ENCODE measurements at places on chromosomes 4 and X.
A peak's percentile ranks its signal among the peaks of the same experiment; 100 is the strongest.

DNA sequence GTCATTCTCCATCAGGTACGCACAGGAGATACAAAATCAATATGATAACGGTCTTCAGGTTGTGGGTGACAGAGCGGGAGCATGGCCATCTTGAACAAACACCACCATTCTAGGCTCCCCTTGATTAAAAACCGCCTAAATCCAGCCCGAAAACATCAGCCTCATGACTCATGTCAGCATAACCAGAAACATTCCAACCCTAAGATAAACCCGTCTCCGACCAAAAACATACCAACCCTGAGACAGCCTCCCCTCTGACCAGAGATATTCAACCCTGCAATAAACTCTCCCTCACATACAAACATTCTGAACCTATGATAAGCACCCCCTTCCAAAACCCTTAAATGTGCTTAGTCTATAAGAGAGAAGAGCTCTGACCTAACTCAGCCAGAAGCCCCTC, 157.9 kb downstream of the DHRSX start:
- DNase-seq: no peak

- DNase-seq: no peak
These were observed 71.1 kb downstream of the PKD2 start for GRCh38 chr4:88078579-88078978.

DNA sequence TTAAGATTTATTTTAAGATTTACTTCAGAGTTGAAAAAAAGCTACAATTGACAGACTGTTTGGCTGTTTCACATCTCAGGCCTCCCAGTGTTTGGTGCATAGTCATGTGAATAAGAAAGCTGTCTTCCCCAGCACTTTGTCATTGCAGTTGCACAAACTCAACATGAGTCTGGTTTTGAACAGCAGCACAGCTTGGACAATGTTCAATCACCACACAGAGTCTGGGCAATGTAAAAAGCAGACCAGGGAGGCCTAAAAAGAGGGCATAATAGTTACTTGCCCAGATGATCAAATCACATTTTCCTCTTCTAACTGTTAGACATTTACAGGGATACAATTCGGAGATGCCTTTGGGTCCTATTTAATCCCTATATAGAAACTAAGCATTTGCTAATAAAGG, 1055.0 kb downstream of the RPA4 start:
- DNase-seq: no peak

DNA sequence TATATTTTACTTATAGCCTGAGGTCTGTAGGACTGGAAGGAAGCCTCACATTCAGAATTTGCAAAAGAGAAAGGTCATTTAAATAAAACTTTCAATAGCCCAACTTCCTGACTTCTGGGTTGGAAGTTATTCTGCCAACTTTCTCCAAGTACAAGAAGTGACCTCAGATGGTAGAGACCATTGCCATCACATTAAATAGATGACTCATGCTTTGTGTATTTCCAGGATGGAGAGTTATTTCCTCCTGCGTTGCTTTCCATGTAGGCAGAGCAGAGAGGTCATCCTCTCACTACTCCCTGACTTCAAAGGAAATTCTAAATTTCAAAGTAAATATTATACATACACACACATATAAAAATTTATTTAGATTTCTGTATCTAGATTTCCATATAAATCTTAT, 73.0 kb upstream of the NR3C2 start:
- DNase-seq: no peak

DNA sequence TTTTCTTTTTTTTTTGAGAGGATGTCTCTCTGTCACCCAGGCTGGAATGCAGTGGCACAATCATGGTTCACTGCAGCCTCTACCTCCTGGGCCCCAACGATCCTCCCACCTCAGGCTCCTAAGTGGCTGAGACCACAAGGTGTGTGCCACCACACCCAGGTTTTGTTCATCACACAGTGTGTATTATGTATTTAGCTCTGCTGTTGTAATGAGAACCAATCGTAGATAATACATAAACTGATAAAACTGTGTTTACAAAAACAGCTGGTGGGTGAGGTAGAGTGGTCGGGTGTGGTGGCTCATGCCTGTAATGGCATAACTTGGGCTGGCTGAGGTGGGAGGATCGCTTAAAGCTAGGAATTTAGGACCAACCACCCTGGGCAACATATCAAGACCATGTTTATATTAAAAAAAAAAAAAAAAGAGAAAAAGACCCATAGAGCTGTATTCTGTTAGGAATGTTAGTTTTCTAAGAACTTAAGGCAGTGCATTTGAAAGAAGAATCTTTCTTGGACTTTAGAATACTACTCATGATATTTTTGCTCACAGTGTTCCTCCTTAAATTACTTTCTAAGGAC, 34.9 kb downstream of the POLR2B start:
- DNase-seq: no peak

DNA sequence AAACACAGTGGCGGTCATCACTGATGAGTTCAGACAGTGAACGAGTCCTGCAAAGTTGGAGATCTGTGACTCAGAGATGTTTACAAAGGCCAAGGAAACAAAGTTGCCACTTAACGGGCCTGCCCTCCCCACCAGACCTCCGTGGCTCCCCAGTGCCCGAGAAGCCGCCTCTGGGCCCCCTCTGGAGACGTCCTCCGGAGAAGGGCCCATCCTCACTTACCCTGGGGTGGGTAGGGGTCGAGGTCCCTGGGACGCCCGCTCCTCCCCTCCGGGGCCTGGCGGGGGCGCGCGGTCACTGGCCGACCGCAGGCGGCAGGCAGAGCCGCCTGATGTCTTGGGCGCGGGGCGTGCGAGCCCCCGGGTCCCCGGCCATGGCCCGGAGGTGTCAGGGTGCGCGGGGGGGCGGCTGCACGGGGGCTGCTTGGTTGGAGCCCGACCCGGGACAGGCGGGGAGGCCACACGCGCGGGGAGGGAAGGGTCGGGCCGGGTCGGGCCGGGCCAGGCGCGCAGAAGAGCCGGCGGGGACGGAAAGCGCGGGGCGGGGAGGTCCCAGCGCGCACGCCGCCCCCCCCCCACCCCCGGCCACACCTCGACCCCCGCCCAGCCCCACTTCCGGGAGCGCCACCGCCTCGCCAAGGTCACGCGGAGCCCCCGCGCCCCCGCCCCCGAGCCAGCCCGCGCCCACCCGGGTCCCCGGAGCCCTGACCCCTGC, 529 bp downstream of the DHRSX start:
- peak; percentile 41 for DNase-seq

- DNase-seq: no peak
These were observed 642.5 kb upstream of the GNPDA2 start for GRCh38 chr4:45368832-45369231.

- no peak for DNase-seq
These were observed 125.8 kb downstream of the PPEF1 start for GRCh38 chrX:18833071-18833731.

- no peak for DNase-seq
These were observed 127.4 kb upstream of the SFRP2 start for GRCh38 chr4:153916273-153916755.

- DNase-seq: no peak
These were observed 10.2 kb upstream of the ADH1C start for GRCh38 chr4:99362768-99363167.

GRCh38 chrX:70354716-70355115, 64.8 kb downstream of the KIF4A start:
- DNase-seq: no peak

GRCh38 chrX:16457239-16457638, 192.7 kb upstream of the S100G start:
- DNase-seq: no peak

- no peak for DNase-seq
These were observed 148.8 kb downstream of the APBB2 start for GRCh38 chr4:41065434-41066006.

DNA sequence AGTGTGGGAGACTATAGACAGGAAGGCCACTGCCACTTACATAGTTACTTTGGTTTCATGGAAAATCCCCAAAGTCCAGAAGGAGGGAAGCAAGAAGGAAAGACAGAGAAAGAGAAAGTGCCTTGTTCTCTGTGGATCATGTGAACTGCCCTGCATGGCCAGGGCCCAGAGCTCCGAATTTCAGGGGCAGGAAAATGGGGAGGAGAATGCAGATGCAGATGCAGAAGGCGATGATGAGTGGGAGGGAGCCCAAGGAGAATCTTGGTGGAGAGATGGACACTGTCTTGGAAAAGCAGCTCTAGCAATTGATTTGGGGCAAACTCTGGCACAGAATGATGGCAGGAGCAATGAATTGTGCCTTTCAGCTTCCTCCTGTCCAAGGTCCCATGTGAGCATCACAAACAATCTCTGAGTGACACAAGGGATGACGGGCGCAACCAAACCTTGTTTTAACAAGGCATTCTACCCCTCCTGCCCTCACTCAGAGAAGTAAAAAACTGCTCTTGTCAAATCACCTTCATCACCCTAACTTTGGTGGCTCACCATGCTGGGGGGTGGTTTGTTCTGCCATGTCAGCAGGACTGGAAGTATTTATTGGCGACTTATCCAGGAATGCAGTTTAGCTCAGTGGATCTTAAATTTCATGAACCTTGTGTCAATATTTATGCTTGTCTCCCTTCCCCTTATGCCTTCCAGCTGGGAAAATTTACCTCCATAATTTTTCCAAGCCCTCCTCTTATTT, 53.5 kb downstream of the TSC22D3 start:
- DNase-seq: no peak

GRCh38 chr4:171279131-171279530, 534.1 kb upstream of the GALNTL6 start:
- DNase-seq: no peak

DNA sequence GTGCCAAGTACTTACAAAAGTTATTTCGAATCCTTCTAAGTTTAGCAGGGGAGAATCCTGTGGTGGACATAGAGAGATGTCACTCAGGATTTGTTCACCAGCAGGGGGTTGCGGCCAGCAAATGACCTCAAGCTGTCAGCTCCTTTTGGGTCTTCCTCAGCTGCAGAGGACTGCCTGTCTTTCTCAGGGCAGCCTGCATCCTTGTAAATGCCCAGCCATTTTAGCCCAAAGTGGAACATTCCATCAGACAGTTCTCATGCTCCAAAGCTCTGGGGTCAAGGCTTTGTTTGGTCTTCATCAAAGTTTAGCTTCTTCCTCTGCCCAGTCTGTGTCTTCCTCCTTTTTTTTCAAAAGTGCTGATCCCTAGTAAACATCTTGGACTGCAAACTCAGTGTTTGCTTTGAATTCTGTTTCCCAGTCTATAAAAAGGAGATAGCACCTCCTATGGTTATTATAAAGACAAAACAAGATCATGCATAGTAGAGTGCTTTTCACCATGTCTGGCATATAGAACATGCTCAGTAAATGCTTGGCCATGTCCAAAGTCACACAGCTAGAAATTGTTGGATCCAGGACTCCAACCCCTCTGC, 156.4 kb upstream of the GATB start:
- DNase-seq: no peak

DNA sequence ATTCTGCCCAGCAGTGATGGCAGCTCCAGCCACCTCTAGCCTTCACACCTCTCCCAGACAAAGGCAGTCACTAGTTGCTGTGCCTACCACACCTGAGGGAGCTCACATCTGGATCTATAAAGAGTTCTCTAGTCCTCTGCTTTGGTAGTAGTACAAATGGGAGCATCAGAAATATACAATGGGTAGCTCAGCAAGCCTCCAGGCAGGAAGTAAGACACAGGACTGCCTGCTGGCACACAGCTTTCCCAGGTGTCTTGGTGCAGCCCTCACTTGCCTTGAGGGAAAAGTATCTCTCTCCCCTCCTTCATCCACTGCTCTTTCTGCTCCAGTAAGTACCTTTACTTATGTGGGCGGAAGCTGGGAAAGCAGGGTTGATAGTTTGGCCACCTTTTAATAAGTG, 212.9 kb upstream of the SLC7A11 start:
- DNase-seq: no peak

GRCh38 chrX:19496711-19497110, 18.6 kb downstream of the MAP3K15 start:
- DNase-seq: no peak

- no peak for DNase-seq
These were observed 292.8 kb upstream of the ARSJ start for GRCh38 chr4:114272226-114272625.

- no peak for DNase-seq
These were observed at the start of gene STS for GRCh38 chrX:7147413-7147977. Gene STS, plus strand, starts transcription at chrX:7147712. Its CDS starts 105,488 bp downstream, at chrX:7253200.

DNA sequence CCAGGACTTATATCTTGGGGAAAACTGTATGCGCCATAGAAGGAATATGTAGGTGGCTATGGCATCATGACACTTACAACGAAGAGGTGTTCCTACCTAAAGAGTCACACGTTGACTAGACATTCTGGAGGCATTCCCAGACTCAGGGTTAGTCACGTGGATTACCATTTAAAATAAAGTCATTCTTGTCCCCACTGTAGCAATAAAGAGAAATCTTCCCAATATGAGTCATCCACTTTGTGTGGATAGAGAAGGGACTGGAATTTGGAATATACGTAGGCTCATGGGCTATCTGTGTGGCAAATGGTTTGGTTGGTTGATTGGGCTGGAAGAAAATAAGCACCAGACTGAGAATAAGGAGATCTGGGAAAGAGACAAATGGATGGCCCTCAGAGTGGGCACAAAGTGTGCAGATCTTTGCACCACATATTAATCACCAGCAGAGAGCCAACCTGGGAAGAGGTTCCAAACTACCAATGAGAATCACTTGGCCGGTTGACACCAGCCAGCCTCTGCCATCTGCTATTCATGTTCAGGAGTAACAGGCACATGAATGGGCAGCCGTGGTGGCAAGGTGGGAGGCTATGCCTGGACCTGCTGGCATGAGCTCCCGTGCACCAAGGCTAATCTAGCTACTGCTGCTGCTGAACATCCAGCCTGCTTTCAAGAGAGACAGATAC, 41.0 kb downstream of the MTNR1A start:
- no peak for DNase-seq

DNA sequence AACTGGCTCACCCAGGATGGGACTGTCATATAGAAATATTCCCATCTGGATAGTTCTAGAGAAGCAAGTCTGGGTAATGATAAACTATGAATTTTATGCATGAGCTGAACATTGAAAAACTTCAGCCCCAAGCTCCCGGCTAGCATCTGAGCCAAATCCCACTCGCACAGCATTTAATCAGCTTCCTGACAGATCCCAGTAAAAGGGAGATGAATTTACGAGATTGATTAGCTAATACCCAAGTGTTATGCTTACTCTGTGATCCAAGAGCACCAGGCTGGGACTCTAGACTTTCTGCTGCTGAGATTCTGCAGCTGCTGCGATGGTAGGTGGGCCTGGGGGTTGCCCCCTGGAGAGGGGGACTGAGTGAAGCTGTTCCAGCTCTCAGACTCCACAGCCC, 28.0 kb downstream of the FRMPD3 start:
- DNase-seq: no peak

GRCh38 chr4:73257651-73258435, 755 bp downstream of the ANKRD17 start:
- DNase-seq: peak; percentile 40

- peak; percentile 17 for DNase-seq
These were observed 72.8 kb downstream of the MANBA start for GRCh38 chr4:102687982-102688433.

DNA sequence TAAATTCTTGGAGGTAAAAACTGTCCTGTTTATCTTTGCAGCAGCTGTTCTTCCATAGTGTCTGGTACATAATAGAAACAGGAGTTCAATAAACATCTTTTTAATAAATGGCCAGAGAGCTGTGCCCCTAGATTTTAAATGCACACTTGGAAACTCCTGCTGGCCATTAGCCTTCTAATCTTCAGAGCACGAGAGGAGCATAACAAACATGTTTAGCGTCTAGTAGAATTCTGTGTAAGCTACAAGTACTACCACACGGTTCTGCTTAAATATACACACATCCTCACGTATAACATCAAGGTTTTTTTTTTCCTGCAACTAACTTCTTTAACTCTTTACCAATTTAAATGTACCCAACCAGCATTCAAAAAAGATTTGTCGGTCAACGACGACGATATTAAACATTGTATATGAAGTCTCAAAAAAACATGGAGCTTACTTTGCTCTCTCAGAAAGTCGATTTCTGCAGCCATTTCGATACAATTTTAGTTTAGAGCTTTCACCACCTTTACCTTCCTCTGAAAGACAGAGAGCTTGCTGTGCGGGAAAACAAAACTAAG, 628 bp downstream of the SCLT1 start:
- DNase-seq: no peak
